ENCODE measurements at places on chromosomes 2 and 18.

- no peak for DNase-seq
These were observed 19.7 kb downstream of the CROCC2 start for GRCh38 chr2:240925568-240926515.

- no peak for DNase-seq
These were observed 776 bp downstream of the MOGS start for GRCh38 chr2:74464406-74464805.

DNA sequence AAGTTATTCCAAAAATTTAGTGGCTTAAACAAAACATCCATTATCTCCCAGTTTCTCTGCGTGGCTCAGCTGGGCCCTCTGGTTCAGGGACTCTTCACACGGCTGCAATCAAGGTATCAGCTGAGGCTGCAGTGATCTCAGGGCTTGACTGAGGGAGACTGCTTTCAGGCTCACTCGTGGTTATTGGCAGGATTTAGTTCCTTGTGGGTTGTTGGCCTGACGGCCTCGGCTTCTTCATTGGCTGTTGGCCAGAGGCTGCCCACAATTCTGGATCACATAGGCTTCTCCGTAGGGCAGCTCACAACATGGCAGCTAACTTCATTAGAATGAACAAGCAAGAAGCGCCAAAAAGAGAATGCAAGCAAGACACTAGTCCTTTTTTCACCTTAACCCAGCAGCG is 90.1 kb downstream of the ABI2 start:
- DNase-seq: peak; percentile 66

DNA sequence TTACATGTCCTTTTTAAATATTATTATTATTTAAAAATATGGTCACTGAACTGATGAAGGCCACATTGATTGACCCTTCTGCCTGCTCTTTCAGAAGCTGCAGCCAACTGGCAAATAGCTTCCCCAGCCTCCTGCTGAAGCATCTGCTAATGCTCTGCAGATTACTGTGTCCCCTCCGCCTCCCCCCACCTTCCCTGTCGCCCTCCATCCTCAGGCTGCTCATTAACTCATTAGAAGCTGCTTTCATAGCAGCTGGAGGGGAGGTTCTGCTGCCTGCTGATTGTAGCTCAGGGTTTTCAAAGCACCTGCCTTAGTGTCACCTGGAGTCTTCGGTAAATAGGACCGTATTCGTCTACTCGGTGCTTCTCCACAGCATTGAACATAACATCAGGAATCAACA is 24.8 kb upstream of the LMAN1 start:
- no peak for DNase-seq

- DNase-seq: no peak
These were observed 252.7 kb upstream of the TCF4 start for GRCh38 chr18:55840601-55841170.

DNA sequence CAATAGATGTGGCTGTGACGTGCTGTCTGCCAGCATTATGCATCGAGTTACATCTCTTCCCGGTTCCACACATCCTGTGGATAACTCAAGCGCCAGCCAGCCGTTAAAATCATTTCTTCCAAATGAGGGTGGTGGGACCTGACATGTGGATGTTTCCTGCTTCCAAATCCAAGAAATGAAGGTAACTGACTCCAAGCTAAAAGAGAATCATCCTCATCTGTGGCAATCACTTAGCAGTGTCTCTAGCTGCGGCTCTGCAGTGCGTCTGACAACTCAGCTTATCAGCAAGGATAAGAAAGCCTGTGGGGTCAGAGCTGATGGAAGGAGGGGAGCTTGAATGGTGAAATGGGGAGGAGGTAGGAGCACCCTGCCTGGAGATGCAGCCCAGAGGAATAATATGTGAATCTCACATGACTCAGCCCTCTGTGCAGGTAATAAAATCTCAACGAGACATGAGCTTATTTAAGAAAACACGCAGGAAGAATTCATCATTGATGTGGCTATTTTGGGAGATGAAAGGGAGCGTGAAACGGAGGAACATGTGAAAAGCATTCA is 382.2 kb upstream of the TRIB2 start:
- no peak for DNase-seq

- no peak for DNase-seq
These were observed 171.2 kb downstream of the SP3 start for GRCh38 chr2:173793709-173794565.

DNA sequence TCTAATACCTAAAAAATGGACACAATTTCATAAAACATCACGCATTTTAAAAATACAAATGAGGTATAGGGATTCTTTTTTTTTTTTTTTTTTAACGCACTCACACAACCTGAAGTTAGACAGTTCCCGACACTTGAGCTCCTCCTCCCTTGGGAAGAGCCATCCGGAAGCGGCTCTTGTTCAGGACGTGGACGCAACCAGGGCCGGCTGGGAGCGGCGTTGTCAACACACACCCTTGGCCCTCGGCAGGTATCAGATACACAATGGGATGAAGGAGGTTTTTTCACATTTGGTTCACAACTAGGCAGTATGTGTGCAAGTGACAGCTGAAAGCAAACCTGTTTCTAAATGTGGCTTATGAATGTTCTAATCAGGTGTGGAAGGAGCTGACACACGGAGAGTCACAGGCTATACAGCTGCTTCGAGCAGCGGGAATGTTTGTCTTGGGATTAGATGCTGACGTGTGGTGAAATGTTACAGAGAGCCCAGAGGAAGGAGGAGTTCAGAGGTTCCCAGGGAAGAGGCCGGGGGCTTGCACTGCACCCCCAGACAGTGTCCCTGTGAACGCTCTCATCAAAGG is 111.1 kb downstream of the PXDN start:
- no peak for DNase-seq

GRCh38 chr18:24173997-24174396 is 35.1 kb downstream of the CABYR start:
- no peak for DNase-seq

DNA sequence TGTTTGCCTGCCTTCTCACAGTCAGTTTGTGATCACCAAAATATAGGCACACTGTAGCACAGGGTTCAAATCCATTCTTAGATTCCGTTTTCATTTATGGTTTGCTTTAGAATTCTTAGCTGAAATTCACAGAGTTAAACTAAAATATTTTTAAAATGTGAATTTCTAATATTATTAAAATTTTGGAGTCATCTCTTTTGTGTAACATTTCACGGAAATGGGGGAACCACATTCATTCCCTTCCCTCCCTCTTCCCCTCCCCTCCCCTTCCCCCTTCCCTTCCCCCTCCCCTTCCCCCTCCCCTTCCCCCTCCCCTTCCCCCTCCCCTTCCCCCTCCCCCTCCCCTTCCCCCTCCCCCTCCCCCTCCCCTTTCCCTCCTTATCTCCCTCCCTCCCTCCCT is 11.4 kb upstream of the LDAH start:
- no peak for DNase-seq

- no peak for DNase-seq
These were observed 99.5 kb downstream of the TCF4 start for GRCh38 chr18:55488473-55488872.

- DNase-seq: no peak
These were observed 48.2 kb downstream of the CRIM1 start for GRCh38 chr2:36403675-36404230.

GRCh38 chr2:38406597-38407110 is 29.6 kb upstream of the ATL2 start:
- DNase-seq: no peak

- DNase-seq: no peak
These were observed 553.4 kb downstream of the TNS1 start for GRCh38 chr2:217449444-217449843.

DNA sequence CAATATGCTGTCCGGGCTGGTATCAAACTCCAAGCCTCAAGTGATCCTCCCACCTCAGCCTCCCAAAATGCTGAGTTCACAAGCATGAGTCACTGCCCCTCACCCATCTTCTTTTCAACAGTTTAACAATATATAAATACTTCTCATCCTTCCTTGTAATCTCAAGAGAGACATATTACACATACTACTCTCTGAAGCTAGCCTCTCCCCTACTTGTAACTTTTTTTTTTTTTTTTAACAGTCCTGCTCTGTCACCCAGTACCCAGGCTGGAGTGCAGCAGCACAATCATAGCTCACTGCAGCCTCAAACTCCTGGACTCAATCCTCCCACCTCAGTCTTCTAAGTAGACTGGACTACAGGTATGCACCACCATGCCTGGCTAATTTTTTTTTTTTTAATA is 5.7 kb downstream of the GFPT1 start:
- no peak for DNase-seq

GRCh38 chr2:6337472-6337820 is 528.3 kb downstream of the CMPK2 start:
- DNase-seq: no peak

DNA sequence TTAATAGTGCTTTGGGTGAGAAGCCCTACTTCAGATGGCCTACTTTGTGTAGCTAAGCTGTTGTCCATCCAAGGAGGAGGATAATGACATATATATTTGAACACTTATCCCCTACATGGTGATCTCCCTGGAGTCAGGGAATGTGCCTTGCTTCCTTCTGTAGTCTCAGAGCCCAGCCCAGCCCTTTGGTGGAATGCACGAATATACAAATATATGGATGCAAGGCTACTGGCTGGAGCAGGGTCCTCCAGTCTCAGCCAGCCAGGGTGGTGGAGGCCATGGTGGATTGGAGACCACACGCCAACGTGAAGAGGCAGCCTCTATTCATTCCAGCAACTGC is 150.6 kb upstream of the RIOK3 start:
- DNase-seq: no peak

GRCh38 chr2:134391751-134392160 is 137.9 kb downstream of the MGAT5 start:
- no peak for DNase-seq

GRCh38 chr2:60439219-60439974 is 114.1 kb downstream of the BCL11A start:
- DNase-seq: no peak

- peak; percentile 24 for DNase-seq
These were observed 67.4 kb downstream of the STEAP3 start for GRCh38 chr2:119290859-119291587.

DNA sequence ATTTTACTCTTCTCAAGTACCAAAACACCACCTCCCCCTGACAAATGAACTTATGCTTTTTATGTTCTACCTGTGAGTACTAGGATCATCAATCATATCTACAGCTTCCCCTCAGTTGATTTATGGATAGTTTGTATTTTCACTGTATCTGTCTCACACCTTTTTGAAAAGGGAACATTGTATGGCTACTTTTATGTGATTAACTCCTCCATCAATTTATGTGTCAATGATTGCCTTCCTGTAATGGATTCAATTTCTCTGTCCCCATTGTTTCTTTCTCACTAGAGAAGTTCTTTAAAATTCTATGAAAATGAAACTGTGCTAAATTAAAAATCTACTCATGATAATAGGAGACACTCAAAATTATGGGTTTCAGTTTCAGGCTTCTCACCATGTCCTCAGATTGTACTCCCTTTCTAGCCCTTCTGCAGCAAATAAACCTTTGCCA is 935.0 kb downstream of the TRIB2 start:
- no peak for DNase-seq

GRCh38 chr2:140814141-140814540 is 1316.7 kb downstream of the LRP1B start:
- DNase-seq: no peak

DNA sequence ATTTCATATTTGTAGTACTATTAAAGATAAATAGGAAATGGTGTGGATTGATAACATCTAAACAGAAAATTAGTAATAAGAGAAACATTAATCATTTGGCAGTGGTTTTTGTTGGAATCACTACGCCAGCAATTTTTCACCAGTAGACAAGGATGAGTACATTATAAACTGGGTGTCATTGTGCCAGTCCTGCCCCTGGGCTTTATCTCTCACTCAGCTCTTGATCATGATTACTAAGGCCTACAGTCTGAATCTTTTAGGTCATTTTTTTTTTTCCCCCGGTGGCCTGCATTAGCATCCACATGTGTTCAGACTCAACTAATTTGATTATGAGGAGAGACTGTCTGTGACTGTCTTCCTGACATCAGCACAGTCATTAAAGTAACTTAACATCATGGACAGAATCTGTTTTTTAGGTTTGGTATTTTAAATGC is 16.2 kb downstream of the GULP1 start:
- DNase-seq: no peak

GRCh38 chr18:74942319-74942910 is 266.5 kb downstream of the PTGR3 start:
- no peak for DNase-seq

GRCh38 chr2:158112992-158113391 is 11.3 kb downstream of the UPP2 start:
- no peak for DNase-seq

GRCh38 chr2:152682663-152683062 is 34.6 kb downstream of the PRPF40A start:
- no peak for DNase-seq

GRCh38 chr18:11767935-11768334 is 78.9 kb downstream of the GNAL start:
- DNase-seq: peak; percentile 79

- DNase-seq: no peak
These were observed 232.8 kb downstream of the PIK3C3 start for GRCh38 chr18:42187611-42188380.

- DNase-seq: no peak
These were observed 171.1 kb downstream of the FTCDNL1 start for GRCh38 chr2:199679883-199680282.

GRCh38 chr2:637804-638203 is 39.4 kb downstream of the TMEM18 start:
- DNase-seq: no peak

Measured in retinal pigment epithelial cell (primary cell).